Thymus (tissue), 14 donors: ENCODE measurements at places on chromosomes 2 and 18. TPM values are rescaled to one million over a fixed set of nuclear protein-coding genes. Genes with fewer than 3 reads are reported as not detected.

HSBP1L1 gene
- 6.5 TPM for total RNA-seq

TXNDC2 gene
- not detected for total RNA-seq

RNF144A gene
- 8.9 TPM for total RNA-seq

CEP76 gene
- total RNA-seq, result 14.4 TPM

BMP10 gene
- 0.14 TPM for total RNA-seq

IL1RN gene
- total RNA-seq, result 2.7 TPM

HRH4 gene
- total RNA-seq, result 0.24 TPM

PLA2R1 gene
- 0.90 TPM for total RNA-seq

FAM98A gene
- 11.1 TPM for total RNA-seq

DNA sequence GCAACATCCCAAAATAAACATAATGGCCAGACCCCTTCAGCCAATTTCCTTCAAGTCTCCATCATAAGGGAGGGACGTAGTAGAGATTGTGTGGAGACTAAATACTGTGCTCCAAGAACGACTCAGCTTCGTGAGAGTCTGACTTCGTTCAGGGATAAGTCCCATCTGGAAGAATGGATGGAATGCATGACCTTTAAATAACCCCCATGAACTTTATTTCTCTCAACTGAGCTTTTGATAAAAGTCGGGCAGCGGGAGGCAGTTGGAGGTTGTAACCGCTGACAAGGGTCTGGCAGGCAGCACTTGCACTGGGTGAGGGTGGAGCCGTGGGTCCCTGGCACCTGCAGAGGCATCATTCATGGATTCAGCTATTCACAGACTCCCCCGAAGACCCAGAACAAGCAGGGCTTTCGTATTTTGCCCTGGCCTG is 115.9 kb downstream of the ZFP36L2 start:
- DNase-seq, result no peak

GRCh38 chr2:48220501-48220900 is 309.5 kb upstream of the STON1 start:
- DNase-seq, result no peak

DNA sequence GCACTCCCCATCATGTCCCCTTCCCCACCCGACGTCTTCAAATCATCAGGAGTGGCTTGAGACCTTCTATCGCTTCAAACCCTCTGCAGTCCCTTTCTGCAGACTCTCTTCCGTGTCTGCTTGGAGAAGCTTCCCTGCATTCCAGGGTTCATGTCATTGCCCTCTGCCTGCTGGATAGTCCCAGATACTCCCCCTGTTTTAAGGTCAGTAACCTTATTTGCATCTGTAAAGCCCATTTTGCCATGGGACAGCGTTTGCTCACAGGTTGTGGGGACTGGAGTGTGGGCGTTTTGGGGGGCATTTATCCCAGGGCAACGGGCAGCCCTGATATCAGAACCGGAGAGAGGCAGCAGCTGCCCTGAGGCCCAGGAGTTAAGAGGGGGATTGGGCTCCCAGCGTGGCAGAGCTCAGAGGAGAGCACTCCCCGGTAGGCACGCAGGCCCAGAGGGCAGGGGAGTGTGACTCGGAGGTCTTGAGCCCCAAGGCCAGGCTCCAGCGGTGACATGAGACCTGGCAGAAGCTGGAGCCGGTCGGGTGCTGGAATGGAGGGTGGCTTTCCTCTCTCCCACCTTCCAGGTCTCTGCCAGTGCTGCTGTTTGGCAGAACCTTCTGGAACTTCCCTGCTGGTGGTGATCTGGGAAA is 73.8 kb downstream of the RTP5 start:
- DNase-seq, result no peak

DNA sequence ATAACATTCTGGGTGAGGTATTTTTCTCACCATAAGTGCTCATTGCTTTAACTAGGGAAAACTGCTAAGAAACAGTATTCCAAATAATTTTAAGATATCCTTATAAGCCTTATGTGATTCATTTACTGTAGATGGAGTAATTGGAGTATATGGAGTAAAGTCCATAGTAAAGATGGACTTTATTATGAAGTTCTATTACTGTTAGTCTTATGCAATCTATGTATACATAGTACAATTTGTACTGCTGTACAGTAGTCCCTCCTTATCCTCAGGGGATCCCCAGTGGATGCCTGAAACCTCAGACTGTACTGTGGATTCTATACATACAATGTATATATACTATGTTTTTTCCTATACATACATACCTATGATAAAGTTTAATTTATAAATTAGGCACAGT is 41.1 kb upstream of the OTX1 start:
- DNase-seq, result no peak

- no peak for DNase-seq
These were observed 239.8 kb downstream of the RBM43 start for GRCh38 chr2:151021747-151022452.

GRCh38 chr2:54704688-54705605 is 18.5 kb upstream of the EML6 start:
- peak; percentile 61 for DNase-seq

GRCh38 chr2:29528891-29529520 is 392.4 kb downstream of the ALK start:
- DNase-seq, result no peak

DNA sequence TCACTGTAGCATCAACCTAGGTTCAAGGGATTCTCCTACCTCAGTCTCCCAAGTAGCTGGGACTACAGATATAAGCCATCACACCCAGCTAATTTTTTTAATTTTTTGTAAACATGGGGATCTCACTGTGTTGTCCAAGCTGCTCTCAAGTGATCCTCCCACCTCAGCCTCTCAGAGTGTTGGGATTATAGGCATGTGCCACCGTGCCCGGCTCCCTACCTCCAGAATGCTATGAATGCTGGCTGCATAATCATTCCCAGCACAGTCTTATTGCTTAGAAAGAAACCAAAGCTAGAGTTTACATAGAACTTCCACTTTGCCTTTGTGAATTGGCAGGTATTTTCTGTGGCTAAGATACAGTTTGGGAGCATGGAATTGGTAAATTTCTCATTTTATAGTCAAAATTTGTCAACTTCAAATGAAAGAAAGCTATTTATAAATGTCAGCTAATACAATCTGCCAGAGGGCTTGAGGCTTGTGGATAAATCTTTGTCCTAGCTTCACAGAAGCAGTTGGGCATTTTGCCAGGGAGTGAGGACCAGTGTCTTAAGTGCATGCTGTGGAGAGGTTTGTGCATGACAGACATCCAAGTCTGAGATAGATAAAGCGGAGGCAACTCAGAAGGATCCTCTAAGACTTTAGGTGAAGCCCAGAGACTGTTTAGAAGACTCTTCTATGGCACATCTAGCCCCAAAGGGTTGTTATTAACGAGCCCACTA is 175.4 kb downstream of the ANTXR1 start:
- no peak for DNase-seq

DNA sequence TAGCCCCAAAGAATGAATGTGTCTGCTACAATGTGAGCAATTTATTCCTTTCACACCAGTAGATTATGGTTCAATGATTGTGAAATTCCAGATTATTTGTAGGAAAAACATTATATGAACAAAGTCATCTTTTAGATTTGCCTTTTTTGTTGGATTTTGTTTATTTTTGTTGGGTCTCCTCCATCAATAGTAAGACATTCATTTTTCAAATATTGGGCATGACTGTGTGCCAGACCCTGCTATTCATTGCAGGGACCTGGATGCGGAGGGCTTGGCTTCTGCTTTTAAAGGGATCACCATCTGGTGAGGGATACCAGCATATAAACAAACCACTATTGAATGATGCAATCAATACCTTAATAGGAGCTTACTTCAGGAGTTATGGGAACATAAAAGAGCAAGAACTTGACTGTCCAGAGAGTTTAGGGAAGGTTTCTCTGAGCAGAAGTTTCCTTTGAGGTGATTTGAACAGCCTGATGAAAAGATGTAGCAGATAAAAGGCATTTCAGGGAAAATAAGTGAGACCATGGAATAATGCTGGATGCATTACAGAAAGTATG is 486.7 kb downstream of the EPHA4 start:
- no peak for DNase-seq

DNA sequence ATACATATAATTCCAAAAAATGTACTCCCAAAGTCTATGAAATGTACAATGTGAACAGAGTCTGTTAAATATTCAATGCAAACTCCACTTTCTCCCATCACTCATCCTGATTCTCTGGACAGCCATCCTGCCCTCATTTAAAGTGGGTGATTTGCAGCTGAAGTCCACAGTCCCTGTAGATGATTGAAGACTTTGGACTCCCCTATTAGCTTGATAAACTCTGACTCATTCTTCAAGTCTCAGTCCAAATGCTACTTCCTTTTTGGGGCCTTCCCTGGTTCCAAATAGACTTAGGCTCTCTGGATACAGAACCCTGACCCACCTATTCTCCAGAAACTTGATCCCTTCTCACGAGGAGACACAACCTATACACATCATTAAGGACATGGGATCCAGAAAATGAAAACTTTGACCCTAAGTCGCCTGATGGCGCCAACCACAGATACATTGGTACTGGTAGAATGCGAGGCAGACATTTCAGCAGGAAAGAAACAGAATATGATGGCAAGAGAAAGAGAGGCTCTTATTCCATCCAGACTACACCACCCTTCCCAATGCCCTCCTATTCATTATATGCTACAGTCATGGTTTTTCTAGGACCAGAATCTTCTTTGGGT is 122.7 kb downstream of the VIT start:
- no peak for DNase-seq

GRCh38 chr18:1663879-1664705 is 759.4 kb downstream of the ADCYAP1 start:
- peak; percentile 31 for DNase-seq

DNA sequence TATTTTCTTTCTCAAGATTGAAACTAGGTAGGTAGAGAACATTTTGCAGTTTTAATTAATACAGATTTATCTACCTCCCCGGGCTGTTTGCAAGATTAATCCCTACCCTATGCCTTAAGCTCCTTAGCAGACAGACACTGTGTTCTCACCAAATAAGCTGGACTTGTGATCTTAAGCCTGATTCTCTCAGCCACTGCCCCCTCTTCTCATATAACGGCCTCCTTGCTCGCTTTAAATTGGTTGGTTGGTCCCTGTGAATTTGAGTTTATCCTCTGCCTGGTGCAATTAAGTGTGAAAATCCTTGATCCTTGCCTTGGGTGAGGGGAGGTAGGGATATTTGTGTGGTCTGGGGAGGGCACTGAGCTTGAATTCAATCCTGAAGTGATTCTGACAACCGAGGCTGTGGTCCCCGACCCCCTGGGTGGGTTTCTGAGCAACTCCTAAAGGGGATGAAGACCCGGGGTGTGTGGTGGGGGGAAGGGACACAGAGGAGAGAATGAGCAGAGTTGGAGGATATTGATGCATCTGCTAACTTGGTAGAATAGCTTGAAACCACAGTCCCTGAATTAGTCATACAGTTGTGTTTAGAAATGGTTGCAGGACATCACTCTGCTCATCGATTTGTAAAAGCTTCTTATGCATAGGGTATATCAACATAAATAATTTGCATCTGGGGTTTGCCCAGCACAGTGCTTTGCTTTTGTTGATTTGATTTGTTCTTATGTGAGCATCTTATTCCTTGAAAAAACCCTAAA is 36.9 kb upstream of the NCKAP5 start:
- DNase-seq, result no peak

GRCh38 chr2:43424262-43425207 is 171.3 kb downstream of the THADA start:
- no peak for DNase-seq

DNA sequence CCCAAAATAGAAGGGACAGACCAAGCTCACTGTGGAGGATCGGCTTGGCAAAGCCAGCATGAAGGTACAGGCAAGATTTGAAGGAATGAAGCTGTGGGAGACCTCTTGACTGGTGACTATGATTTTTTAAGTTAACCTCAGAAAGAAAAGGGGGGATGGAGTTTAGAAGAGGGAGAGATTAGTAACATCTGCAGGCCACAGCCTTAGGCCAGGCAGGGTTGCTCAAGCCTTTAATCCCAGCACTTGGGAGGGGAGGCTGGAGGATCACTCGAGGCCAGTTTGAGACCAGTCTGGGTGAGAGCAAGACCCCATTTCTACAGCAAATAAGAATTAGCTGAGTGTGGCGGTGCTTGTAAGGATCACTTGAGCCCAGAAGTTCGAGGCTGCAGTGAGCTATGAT is 46.6 kb downstream of the ZNF532 start:
- DNase-seq, result no peak

GRCh38 chr2:232699110-232699509 is 2.0 kb downstream of the GIGYF2 start:
- no peak for DNase-seq

- DNase-seq, result no peak
These were observed 99.5 kb downstream of the DYSF start for GRCh38 chr2:71552861-71553301.

DNA sequence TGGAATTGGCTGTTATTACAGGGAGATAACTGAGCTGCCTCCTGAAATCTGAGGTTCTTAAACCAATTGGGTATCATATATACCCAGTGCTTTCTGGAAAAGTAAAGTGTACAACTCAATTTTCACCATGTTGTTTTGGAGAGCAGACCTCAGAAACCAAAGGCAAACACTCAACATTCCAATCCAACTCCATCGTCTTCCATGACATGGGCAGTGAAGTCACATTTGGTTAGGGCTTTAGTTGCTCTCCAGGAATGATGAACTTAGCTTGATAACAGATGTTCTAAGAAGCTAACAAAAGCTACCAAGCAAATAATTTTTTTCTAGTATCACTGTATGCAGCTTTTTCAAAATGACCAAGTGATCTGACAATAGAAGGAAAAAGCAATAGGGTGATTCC is 107.0 kb upstream of the SLC35G4 start:
- no peak for DNase-seq

DNA sequence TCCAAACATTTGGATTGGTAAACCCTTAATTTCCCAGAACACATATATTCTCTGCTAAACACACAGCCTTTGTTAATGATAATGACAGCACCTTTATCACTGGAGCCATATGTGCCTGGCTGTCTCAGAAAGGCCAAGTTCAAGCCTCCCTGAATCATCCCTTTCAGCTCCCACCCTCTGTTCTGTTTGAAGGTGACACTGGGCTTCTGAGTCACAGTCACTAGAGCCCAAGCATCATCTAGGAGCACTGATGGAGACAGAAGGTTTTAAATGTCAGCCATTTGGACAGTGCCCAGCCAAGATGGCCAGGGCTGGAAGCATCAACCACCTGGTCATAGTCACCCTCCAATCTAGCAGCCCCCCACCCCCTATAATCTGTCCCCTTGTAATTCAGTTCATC is 80.6 kb downstream of the NRP2 start:
- no peak for DNase-seq

GRCh38 chr2:190343536-190344275 is at the start of gene INPP1:
INPP1 (plus strand) TSS chr2:190343589; CDS start chr2:190360103, 16,514 bp downstream.
- DNase-seq, result no peak

GRCh38 chr2:127498386-127498785 is 27.9 kb downstream of the IWS1 start:
- DNase-seq, result no peak
